C1 segment of cervical spinal cord (tissue), 14 donors: ENCODE measurements at places on chromosomes 7 and 10.

DNA sequence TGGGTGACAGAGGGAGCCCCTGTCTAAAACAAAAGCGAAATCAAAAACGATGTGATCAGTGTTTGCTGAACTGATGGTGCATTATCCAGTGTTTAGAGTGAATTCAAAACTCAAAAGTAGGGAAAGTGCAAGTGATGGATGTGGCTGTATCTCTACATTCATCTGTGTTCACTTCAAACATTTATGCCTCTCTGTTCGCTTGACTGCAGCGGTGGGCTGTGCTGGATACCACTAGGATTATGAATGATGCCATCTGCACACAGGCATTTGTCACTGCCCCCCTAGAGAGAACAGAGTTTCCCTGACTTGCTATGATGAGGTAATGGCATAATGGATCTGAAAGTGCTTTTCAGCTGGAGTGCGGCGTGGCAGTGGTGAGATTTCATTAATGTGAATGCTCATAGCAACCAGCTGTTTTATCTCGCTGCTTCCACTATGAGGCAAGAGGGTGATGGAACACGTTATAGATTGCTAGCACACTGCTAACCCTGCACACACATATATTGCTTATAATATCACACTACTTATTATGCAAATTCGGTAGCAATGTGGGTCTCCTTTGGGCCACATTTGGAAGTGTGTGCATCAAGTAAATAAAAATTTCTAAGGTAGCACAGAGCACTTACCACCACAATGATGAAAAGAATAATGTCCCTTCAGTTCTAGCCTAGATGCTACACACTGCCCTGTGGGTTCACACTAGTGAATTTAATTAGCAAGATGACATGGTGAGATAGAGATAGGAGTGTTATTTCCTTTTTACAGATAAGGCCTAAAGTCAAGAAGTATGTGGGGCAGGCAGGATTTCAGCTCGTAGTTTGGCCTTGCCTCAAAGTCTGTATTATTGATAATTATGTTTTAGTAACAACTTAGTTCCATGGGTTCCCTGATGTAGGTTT lies 164.7 kb downstream of the CAMK1D start:
- DNase-seq: no peak

- no peak for DNase-seq
These were observed 94.4 kb upstream of the HABP2 start for GRCh38 chr10:113458451-113458850.

- no peak for DNase-seq
These were observed 237.9 kb upstream of the MYO3A start for GRCh38 chr10:25696013-25696708.

GRCh38 chr10:76149602-76150138 lies 718.2 kb downstream of the LRMDA start:
- no peak for DNase-seq

DNA sequence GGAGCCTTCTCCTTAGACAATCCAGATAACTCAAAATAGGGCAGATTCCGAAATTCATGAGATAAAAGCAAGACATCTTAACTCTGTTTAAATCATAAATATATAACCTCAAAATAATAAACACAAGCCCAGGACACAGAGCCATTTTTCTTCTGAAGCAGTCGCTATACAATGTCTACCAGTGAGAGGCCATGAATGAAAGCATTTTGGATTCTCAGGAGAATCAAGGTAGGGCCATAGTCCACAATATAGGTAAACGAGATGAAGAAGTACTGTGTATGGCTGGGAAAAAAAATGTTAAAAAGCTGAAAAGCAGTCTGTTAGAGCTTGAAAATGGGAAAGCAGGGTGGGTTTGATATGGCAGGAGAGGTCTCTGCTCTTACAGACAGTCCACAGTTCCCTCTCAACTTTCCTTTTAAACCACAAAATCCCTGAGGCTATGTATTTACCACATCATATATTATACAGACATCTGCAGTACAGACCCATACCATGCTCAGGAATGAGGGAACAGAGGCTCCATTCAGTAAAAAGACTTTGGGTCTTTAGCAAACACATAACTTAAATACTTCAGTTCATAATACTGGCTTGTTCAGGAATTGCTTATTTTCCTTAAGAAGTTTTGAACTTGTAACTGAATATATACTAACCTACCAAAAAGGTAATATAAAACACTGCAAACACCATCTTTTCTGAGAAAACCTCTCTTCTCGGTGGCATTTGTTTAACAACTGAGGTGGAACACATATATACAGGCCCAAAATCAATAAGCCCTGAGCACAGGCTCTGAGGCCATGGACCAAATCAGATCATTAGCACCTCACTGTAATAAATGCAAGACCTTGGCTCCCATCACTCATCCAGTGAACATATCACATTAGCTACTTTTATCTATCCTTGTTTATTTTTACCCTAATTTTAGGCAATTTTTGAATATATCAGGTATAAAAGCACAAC lies 109.3 kb downstream of the SORBS1 start:
- no peak for DNase-seq

DNA sequence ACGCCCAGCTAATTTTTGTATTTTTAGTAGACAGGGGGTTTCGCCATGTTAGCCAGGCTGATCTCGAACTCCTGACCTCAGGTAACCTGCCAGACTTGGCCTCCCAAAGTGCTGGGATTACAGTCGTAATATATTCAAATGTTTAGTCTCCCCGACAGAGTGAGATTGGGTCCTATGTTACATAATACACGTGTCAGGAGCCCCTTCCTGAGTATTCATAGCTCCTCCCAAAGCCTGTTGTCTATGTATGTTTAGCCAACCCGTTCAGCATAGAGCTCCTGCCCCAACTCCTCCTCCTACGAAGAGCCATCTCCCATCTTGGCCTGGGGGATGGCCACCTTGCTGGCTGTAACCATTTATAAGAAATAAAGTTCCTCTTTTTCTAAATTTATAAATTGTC lies 2.7 kb upstream of the PPP2R2D start:
- no peak for DNase-seq
